ENCODE measurements at places on chromosomes 6 and 20.

DNA sequence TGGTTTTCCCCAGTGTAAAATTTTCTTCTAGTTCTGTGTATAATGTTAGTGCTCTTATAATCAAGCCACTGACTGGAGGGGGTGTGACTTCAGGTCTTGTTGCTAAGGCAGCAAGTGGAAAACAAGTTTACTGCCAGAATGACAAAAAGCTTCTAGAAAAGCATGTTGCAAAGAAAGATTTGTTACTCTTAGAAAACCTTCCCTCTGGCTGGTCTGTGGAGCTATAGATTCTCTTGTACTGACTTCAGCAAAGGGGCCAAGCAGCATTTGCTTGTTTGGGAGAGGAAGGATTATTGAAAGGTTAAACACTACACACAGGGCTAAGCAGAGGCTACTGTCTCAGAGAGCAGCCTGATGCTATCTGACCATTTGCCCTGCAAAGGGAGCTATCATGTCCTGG, 288.8 kb downstream of the BTBD9 start:
- DNase-seq = no peak

DNA sequence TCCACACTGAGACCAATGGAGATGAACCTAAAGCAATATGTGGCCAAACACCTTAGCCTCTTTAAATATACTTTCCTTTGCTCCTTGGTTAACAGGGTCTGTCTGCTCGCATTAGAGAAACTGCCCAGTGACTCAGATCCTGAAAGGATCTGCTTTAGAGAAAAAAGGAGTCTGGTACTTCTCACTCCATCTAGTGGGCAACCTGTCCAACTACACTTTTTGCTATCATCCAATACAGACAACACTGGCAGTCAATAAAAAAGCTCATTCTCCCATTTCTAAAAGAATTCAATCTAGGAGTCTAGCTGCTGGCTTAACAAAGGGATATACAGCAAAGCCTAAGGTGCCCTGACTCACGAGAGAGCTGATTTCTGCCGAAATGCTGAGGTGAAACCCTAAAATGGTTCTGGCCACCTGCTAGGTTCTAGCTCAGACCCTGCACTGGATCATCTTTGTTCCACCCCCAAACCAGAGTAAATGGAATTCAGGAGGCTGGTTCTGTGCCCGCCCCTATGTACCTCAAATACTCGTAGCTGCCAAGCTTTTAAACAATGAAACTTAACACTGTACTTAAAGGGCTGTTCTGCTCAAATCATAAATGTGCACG, 11.5 kb downstream of the GNL1 start:
- peak; percentile 43 for DNase-seq

GRCh38 chr6:85172705-85173104, 277.2 kb upstream of the NT5E start:
- DNase-seq = no peak

DNA sequence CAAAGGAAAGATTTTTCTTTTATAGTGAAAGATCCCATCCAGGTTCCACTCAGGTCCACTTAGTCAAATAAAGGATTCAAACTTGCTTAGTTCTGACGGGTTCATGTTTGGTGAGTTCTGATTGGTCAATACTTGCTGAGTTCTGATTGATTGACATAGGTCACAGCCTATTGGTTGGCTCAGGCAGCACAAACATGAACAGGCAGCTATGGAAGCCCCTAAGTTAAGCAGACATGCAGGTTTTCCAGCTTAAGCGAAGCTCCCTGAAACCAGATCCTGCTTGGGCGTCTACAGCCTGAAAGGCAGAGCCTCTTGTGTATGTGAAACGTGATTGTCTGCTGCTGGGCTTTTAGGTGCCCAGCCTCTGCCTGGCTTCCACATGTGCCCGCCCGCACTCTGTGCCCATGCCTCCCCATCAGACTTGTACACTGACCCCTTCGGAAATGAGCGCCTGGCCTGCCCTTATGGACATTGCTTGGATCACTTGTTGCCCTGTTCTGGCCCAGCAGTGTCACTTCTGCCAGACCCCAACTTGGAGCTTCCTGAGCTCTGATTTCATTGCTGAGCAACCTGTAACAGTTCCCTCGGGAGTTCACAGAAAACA, 45.4 kb upstream of the ECI2 start:
- no peak for DNase-seq

DNA sequence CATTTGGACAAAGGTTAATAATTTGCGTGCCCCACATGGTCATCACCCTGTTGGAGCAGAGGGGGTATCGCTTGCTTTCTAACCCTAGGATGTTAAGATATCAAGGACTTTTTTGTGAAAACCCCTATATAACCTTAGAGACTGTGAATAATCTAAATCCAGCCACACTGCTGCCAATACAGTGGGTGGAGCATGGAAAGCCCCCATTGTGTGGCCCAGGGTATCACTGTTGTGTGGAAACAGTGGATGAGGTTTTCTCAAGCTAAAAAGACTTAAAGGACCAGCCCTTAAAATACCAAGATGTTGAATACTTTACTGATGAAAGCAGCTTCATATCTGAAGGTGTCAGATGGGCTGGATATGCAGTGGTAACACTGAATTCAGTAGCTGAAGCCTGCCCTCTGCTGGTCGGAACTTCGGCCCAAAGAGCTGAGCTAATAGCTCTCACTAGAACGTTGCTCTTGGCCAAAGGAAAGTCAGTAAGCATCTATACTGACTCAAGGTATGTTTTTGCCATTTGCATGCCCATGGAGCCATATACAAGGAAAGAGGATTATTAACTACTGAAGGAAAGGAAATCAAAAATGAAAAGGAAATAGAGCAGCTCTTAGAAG, 695.2 kb downstream of the PHF3 start:
- DNase-seq = peak; percentile 25

DNA sequence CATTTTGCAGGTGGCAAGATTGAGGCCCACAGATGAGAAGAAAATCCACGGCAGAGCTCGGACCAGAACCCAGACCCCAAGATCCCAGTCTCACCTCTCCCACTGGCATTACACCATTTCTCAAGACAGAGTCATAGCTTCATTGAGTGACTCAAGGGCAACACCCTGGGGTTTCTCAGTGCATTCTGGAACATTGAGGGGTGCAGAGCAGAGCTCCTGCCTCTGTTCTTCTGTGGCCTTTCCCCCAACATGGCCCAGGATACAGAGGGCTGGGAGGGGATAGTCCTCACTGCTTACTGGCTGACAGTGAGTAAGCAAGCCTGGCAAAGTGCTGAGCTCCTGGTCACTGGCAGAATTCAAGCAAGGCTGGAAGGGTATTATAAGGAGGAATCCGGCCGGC, 74.0 kb downstream of the MDGA1 start:
- no peak for DNase-seq

- no peak for DNase-seq
Measured at GRCh38 chr6:91506509-91506908, 919.6 kb upstream of the MAP3K7 start.

- DNase-seq = peak; percentile 6
Measured at GRCh38 chr6:14888575-14889000, 357.3 kb upstream of the JARID2 start.

All from NCI-H1694 treated with DMSO at 0.1 percent for 48 hours (cell line).